Bronchial smooth muscle cell (primary cell): ENCODE measurements at places on chromosomes 2 and 18. TPM values are rescaled to one million over a fixed set of nuclear protein-coding genes. Genes with fewer than 3 reads are reported as not detected.

The HOXD12 gene
- total RNA-seq: not detected in 2 replicates

The POLE4 gene
- 19.8 and 30.1 TPM in 2 replicates for total RNA-seq

The ERFE gene
- total RNA-seq: 0.32 and 1.3 TPM in 2 replicates

The CGREF1 gene
- total RNA-seq: 0.69 and 0.79 TPM in 2 replicates

The REG1B gene
- not detected in 2 replicates for total RNA-seq

The DCTN1 gene
- 239 and 256 TPM in 2 replicates for total RNA-seq

The RIT2 gene
- total RNA-seq: not detected in 2 replicates

The DPY30 gene
- total RNA-seq: 58.0 and 68.9 TPM in 2 replicates

The CCDC68 gene
- under 0.01 and 6.9 TPM in 2 replicates for total RNA-seq

The AMER3 gene
- under 0.01 TPM in 1 of 2 replicates, not detected in the other for total RNA-seq

The KANSL1L gene
- total RNA-seq: 14.5 and 19.0 TPM in 2 replicates

The COL5A2 gene
- 203 and 228 TPM in 2 replicates for total RNA-seq

The NYAP2 gene
- total RNA-seq: not detected in 2 replicates

The PECR gene
- 15.4 and 15.8 TPM in 2 replicates for total RNA-seq

The KIAA2012 gene
- total RNA-seq: not detected in 2 replicates

The ADD2 gene
- total RNA-seq: not detected in 2 replicates

The OXER1 gene
- under 0.01 and 0.43 TPM in 2 replicates for total RNA-seq

The B3GNT7 gene
- total RNA-seq: under 0.01 and 0.09 TPM in 2 replicates

The RRM2 gene
- total RNA-seq: 1.9 and 3.2 TPM in 2 replicates

The CDK15 gene
- 5.8 and 15.2 TPM in 2 replicates for total RNA-seq

The OTOS gene
- total RNA-seq: not detected in 2 replicates

The MTIF2 gene
- total RNA-seq: 40.6 and 52.8 TPM in 2 replicates

The CYP26B1 gene
- total RNA-seq: 0.52 TPM in 1 of 2 replicates, not detected in the other

The INHBB gene
- total RNA-seq: not detected in 2 replicates
